ENCODE measurements at places on chromosomes 16 and 17. TPM values are rescaled to one million over a fixed set of nuclear protein-coding genes. Genes with fewer than 3 reads are reported as not detected.

GRCh38 chr16:80656711-80657150, 115.9 kb downstream of the DYNLRB2 start:
- DNase-seq, result peak; percentile 20

- no peak for DNase-seq
Observed at GRCh38 chr16:22970209-22970865, 156.4 kb downstream of the HS3ST2 start.

DNA sequence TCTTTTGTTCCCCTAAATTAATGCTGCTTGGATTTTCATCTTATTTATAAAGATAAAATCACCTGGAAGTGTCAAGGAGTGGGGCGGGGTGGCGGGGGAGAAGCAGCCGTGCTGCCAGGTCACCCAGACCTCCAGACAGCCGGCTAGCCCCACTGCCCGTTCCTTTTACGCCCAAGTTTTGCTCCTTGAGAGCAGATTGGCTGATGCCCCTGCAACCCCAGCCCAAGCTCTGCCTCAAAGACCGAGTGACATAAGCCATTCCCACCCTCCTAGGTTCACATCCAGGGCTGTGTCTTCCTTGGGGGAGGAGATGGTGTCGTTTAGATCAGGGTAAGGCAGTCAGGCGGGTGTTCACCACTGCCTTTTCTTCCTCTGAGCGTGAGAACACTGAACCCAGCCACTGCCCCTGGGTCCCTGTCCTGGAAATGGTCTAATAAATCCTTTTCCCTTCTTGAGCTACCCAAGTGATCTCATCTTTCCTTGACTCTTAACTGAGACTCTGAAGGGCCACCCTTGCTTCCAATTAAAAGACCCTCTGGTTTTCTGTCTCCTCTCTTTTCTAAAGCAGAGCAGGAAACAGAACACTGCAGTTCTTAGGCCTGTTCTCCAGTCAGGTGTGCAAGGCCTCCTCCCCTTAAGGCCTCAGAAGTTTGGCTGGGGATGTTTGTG, 5.7 kb downstream of the PDF start:
- no peak for DNase-seq

- peak; percentile 18 for DNase-seq
Observed at GRCh38 chr17:77839698-77840512, 118.6 kb upstream of the TNRC6C start.

DNA sequence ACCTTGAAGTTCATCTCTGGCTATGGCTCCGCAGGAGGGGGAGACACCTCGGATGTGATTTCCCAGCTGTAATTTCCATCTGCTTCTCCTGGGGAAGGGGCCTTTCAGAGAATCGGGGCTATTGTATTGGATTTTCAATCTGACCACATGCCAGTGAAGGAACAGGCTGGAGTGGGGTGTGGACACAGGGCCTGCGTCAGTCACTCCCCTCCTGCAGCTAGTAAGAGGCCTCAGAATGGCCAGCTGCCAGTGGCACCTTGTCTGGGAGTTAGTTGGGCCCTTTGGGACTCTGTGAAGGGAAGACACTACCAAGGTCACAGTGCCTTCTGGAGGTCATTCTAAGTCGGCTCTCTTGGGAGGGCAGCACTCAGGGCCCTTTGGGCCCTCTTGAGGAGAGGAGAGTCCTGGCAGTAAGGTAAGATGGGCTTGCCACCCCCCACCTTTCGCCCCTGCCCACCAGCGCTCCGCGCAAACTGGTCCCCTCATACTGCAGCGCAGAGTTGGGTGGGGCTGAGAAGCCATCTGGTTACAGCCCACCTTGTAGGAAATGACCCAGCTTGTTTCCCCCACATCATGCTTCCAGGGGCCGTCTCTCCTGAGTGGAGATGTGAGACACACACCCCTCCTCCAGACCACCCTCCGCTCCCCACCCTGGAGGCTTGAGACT, 5.4 kb downstream of the NXPH3 start:
- no peak for DNase-seq

- DNase-seq, result no peak
Observed at GRCh38 chr16:72443809-72444208, 271.9 kb upstream of the PMFBP1 start.

GRCh38 chr17:82754297-82755208, 2.7 kb downstream of the TBCD start:
- peak; percentile 47 for DNase-seq

MEOX1 gene
- 6.0 TPM for total RNA-seq

DNA sequence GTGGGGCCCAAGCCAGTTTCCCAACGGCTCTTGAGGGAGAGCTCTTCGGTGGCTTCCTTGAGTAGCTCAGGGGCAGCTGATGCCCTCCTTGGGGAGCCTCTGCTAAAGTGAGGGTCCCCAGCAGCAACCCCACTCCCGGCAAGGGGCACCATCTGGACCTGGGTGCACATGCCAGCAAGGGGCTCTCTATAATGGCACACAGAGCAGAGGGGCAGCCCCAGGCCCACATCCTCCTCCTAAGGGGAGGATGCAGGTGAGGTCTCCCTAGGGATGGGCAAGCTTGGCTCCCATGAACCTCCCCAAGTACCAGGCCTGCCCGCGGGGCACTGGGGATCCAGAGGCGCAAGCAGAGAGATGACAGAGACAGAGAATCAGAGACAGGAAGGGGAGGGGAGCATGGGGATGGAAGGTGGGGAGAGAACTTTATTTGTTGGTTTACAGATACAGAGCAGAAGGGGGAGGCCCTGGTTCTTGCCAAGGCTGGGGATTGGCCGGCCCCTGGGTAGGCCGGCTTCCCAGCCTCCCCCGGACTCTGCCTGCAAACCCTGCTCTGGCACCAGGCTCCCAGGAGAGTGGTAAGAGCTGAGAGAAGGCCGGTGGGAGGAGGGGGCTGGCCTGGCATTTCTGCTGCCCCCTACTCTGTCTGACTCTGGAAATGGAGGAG, 61.4 kb downstream of the SRCIN1 start:
- no peak for DNase-seq

DNA sequence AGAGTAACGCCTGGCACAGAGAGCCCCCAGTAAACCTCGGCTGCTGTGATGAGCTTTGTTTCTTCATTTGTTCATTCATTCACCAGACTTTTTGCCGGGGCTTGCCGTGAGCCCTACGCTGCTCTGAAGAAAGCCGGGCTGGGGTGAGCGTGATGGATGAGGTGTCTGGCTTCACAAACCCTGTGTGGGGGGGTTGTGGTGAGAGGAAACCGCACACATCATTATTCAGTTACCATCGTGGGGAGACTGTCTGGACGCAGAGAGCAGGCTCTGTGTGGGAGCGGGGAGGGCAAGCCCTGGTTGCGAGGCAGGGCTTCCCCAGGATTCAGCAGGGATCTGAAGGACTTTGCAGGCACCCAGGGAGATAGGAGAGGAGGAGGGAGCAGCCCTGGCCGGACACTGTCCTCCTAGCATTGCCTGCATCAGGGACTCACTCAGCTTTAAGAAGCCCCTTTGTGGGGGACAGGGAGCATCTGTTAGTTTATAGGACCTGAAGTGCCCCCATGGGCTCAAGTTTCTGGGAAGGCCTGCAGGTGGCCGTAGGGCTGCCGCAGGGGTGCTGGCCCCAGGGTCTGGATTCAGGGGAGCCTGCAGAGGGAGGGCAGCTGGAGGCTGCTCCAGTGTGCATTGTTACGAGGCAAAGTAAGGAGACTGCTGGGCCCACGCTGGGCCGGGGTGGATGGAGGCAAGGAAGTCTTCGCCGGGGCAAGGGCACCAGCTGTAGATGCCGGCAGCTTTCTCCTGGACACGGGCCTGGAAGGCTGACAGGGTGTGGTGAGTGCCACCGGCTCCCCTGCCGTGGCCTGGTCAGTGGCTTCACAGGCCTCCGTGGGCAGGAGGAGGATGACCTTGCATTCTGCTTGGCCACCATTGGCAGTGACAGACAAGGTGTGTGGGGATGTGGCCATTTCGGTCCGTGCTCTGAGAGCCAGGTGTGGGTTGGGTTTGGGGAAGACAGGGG, 334.5 kb downstream of the SEC14L1 start:
- peak; percentile 93 for DNase-seq

ZG16B gene
- total RNA-seq, result 0.64 TPM
